Left kidney (tissue), 8 donors: ENCODE measurements at places on chromosomes 7 and 10.

GRCh38 chr7:4556868-4557793, 125.0 kb upstream of the FOXK1 start:
- no peak for DNase-seq

DNA sequence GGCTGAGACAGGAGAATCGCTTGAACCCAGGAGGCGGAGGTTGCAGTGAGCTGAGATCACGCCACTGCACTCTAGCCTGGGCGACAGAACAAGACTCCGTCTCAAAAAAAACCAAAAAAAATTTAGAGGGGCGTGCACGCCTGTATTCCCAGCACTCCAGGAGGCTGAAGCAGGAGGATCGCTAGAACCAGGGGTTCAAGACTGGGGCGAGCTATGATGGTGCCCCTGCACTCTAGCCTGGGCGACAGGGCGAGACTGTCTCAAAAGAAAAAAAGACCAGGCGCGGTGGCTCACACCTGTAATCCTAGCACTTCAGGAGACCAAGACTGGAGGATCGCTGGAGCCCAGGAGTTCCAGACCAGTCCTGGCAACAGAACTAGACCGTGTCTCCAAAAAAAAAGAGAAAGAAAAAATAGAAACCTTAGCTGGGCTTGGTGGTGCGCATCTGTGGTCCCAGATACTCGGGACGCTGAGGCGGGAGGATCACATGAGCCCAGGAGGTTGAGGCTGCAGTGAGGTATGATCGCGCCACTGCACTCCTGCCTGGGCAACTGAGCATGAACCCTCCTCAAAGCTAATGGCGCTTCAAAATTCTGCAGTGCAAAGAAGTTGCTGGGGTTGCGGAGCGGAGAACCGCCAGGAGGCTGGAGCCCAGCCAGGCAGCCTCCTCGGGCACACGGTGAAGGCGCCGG, 382 bp upstream of the MBLAC1 start:
- DNase-seq = no peak

GRCh38 chr7:35721288-35721687, 26.4 kb upstream of the HERPUD2 start:
- no peak for DNase-seq

DNA sequence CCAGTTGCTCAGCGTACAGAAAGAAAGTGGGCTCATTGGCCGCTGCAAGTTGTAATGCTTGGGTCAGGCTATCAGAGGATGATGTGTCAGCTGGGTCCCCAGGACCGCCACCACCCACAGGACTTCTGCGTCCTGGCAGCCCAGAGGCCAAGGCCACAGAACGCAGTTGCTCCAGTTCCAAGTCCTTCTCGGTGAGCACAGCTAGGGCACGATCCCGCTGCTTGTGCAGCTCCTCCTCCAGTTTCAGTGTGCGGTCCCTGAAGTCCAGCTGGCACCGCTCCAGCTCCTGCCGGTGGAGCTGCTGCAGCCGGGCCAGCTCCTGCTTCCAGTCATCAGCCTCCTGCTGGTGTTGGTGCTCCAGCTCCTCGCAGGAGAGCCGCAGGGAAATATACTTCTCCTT, 3.0 kb downstream of the GCC1 start:
- DNase-seq = no peak

- no peak for DNase-seq
Measured at GRCh38 chr10:93336110-93336509, 146.0 kb downstream of the MYOF start.

- DNase-seq = peak; percentile 25
Measured at GRCh38 chr10:68231817-68232251, at the start of gene ATOH7. Gene ATOH7, minus strand, starts transcription at chr10:68232113. Its CDS starts 436 bp downstream, at chr10:68231677.

DNA sequence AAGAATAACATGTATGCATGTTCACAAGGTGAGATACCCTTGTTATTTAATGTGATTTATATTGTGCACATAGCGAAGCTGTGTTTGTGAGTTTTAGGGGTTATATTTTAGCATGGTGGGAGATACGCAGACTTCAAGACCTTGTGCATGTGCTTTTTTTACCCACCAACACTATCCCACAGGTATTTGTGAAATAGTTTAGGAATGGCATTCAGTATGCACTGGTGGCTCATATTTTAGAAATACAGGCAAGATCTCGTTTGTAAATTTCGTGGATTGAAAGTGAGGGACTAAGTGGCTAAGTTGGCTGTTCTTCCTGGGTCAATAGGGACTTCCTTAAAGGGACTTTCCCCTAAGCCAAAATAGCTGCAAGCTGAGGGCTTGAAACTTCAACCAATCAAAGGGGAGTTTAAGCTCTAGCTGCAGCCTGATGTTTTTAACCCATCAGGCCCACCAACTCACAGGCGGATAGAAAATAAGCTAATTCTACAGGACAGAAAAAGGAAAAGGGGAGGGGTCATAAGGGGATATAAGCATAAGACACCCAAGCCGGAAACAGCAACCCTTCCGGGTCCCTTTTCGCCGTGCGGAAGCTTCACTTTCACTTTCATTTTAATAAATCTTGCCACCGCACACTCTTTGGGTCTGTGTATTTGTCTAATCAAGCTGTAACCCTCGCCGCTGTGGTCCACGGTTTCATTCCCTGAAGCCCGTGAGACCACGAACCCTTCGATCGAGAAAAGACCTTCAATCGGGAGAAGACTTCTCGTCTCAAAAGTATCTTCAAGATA, 291.0 kb downstream of the GPR158 start:
- DNase-seq = no peak
